ENCODE measurements at places on chromosomes 1 and 21. TPM values are rescaled to one million over a fixed set of nuclear protein-coding genes. Genes with fewer than 3 reads are reported as not detected.

GRCh38 chr1:247385283-247385682, 30.7 kb upstream of the NLRP3 start:
- peak; percentile 60 for DNase-seq

DNA sequence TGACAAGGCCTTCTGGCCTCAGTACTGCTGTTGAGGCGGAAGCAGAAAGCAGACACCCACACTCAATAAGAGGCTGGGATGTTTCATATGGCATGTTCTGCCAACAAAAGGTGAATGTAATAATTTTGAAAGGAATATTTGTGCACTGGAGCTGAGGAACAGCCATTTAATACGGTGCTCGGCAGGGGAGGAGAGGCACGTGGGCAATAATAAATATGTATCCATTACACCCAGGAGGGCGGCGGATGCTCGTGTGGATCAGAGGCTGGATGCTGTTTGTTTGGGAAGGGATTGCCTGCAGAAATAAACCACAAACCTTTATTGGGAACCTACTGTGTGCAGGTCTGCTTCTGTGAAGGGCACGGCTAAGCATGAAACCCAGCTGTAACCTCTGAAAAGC, 92.0 kb downstream of the VWA5B1 start:
- DNase-seq, result no peak

GRCh38 chr1:232793944-232794343, 11.3 kb upstream of the MAP10 start:
- no peak for DNase-seq

The PLCH2 gene
- total RNA-seq, result 0.03 TPM

DNA sequence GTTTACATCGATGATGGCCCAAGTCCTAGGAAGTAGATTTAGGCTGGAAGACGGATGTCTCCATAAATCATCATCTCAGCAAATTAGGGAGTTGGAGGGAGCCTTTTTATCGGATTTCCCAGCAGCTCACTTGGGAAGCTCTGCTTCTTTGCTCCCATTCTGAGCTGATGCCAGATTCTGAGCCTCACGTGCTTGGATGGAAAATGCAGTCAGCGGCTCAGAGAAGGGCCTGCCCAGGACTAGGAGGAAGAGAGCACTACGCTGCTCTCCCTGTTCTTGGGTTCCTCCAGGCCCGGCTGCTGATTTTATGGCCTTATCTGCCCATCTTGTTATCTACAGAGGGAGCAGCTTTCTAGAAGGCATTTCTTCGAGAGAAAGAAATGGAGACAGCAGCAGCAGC, 42.0 kb downstream of the UBIAD1 start:
- no peak for DNase-seq

DNA sequence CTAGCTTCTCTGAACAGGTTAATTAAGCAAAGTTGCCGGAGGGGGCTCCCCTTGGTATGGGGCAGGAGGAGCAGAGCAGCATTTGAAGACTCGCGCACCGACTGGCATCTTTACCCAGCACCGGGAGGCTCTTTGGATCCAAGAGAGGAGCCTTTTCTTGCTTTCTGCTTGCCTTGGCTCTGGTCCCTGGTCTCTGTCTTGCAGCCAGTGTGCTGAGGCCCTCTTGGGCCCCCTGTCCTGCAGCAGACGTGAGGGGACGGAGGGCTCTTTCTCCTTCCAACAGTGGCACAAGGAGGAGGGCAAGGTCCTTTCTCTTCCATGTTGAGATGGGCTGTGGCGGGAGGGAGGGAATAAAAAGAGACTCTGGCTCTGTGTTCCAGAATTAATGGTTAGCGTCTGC, 45.6 kb downstream of the ZBTB18 start:
- no peak for DNase-seq

The VTCN1 gene
- total RNA-seq, result 0.40 TPM

The ATAD3B gene
- 31.3 TPM for total RNA-seq

DNA sequence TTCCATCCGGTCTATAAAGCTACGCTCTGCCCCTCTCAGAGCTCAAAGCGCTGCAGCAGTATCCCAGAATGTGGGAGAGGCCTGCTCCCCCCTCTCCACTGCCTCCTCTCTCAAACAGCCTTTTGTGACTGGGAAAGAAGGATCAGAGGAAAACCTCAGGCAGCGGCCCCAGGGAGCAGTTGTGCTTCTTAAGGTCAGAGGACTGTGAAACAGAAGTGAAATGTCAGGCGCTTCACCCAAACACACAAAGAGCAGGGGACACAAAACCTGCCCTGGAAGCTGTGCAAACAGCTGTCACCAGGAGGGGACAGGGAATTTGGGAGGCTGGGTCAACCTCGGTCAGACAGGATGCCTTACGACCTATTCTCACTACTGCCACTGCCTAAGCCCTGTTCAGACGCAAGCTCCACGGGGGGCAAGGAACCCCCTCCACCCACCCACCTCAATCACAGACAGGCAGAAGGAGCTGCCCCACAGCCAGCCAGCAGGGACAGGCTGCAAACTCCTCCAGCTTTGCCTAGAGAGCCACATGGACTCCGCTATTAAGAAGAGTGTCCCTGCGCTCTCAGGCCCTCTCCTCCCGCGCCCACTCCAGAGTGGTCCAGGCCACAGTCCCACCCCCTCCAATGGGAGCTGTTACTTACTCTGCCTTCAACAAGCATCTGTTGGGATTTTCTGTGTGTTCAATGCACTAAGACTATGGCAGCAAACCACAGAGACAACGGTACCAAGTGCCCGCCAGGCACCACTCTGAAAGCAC, 14.6 kb downstream of the SSBP3 start:
- DNase-seq, result peak; percentile 62

Measured in SK-MEL-5 (cell line).